Activated CD4-positive, alpha-beta T cell treated with anti-CD3 and anti-CD28 coated beads for 4 hours (primary cell): ENCODE measurements at places on chromosomes 6 and 20.

DNA sequence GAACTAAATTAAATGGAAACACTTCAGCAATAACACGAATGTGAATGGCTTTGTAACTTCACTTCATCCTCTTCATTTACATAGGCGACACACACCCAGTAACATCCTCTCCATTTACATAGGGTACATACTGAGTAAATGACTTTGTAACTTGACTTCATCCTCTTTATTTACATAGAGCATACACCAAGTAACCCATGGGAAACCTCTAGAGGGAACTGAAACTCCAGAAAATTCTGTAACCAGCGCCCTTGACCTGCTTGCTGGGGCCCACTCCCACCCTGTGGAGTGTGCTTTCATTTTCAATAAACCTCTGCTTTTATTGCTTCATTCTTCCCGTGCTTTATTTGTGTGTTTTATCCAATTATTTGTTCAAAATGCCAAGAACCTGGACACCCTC, 81.6 kb upstream of the OPRM1 start:
- no peak for DNase-seq

DNA sequence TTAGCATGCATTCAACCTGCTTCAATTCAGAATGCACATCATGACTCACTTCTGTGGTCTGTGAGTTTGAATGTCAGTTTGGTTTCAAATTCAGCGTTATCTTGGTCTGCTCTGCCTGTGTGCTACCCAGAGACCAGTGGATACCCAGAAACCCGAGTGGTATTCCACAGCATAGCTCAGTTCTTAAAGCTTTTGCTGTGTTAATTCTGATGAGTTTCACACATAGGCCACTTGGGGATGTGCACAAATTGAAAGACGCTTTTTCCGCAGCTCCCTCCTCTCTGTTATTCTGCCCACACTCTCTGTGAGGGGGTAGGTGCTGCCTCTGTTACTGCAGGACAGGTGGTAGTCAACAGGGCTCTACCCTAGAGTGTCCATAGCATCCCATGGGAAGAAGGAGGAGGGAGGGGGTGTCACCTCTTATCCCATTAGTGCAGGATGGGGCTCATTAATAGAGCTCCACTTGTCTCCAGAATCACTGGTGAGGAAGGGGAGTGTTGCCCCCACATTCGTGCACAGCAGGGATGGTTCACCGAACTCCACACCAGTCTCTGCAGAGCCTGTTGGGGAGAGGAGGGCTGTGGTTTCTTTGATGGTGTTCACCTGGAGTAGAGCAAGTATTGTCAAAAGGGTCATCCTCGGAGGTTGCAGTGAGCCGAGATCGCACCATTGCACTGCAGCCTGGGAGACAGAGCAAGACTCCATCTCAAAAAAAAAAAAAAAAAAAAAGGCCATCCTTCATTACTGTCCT, 29.2 kb upstream of the SDCBP2 start:
- DNase-seq, result no peak

- DNase-seq, result no peak
Measured at GRCh38 chr20:9300534-9300933, 213.9 kb upstream of the LAMP5 start.

DNA sequence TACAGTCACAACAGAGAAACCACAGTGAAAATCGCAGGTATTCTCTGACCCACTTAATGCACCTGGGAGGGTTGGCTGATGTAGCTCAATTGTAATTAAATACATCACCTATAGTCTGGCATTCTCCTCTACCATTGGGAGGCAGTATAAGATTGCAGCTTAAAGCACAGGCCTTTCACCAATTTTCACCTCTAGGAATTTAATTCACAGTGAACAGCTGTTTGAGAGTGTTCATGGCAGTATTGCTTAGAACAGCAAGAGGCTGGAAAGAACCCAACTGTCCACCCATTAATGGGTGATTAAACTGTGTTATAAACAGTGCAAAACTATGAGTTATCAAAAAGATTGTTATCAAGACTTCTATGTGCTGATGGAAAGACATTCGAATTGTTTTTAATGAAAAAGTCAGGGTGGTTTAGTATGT, 2.0 kb downstream of the EDEM2 start:
- DNase-seq, result peak; percentile 7

DNA sequence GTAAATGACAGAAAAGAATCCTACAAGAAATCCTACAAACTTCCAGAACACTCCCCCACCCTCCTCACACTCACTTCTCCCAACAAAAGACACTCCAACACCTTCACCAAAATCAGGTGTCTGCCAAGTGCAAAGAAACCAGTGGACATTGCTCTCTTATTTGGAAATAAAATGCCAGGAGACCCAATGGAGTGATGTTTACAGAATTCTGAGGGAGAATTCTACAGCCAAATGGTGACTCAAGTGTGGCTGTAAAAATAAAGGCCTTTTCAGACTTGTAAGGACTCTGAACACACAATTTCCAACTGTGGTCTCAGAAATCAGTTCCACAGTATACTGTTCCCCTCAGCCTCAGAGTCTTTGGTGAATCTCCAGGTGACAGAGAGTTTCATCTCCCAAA, 109.6 kb upstream of the CARMIL1 start:
- no peak for DNase-seq
